ENCODE measurements at places on chromosomes 12 and 14.

DNA sequence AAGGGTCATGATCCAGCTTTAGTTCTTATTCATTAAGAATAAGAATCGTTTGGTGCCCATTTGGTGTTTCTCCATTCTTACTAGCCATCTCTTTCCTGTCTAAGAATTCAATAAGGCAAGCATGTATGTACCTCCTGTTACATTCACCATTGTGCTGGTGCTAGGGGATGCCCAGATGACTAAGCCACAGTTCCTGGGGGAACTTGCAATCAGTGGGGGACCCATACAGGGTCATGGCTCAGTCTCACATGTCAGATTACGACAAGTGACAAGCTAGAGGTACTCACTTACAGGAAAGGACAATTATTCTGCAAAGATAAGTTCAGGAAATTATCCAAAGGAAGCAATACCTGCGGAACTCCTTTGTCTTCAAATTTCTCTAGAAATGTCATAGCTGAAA, 125.4 kb downstream of the STXBP6 start:
- DNase-seq: no peak

GRCh38 chr12:110247340-110248095, 33.5 kb upstream of the ATP2A2 start:
- no peak for DNase-seq

DNA sequence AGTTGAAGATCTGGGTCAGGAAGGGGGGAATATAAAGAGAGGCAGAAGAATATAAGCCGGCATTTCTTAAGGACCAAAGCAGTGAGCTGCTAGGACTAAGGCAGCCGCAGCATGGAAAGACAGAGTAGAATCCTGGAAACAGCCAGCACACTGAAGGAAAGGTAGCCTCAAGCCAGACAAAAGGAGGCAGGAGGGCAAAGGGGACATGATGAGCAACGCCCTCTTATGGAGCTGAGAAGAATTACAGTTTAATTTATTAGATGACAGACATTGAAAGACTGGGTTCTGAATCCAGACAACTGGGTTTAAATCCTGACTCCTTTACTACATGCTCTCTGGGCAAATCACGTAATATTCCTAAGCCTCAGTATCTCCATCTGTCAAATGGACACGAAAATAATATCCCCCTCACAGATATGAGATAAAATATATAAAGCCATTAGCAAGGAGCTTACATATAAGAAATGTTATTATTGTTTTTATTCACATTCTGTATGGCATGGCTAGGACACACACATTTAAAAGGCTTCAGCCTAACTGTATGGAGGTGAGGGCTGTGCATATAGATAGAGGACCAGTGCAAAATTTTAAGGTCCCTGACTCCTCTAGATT, 8.1 kb upstream of the PCED1B start:
- DNase-seq: peak; percentile 73

- peak; percentile 0 for DNase-seq
Observed at GRCh38 chr12:33988197-33988805, 34.0 kb upstream of the ALG10 start.

GRCh38 chr12:48828293-48828692, 10.0 kb downstream of the CACNB3 start:
- DNase-seq: no peak

DNA sequence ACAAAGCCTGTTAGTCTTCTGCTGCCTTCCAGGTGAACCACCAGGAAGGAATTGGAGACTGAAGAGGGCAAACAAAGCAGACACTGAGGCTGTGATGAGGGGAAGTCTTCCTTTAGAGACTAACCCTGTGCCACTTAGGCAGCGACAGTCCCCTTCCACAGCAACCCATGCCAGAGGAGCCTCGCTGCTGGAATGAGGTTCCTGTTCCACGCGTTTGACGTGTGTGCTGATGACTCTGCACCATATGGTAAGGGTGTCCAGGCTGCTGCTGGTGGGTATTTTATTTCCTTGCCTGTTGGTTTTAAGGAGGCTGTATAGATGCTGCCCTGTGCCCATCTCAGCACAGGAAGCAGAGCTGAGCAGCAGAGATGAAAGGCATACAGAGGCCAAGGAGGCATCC, 361.9 kb upstream of the FKBP4 start:
- no peak for DNase-seq

DNA sequence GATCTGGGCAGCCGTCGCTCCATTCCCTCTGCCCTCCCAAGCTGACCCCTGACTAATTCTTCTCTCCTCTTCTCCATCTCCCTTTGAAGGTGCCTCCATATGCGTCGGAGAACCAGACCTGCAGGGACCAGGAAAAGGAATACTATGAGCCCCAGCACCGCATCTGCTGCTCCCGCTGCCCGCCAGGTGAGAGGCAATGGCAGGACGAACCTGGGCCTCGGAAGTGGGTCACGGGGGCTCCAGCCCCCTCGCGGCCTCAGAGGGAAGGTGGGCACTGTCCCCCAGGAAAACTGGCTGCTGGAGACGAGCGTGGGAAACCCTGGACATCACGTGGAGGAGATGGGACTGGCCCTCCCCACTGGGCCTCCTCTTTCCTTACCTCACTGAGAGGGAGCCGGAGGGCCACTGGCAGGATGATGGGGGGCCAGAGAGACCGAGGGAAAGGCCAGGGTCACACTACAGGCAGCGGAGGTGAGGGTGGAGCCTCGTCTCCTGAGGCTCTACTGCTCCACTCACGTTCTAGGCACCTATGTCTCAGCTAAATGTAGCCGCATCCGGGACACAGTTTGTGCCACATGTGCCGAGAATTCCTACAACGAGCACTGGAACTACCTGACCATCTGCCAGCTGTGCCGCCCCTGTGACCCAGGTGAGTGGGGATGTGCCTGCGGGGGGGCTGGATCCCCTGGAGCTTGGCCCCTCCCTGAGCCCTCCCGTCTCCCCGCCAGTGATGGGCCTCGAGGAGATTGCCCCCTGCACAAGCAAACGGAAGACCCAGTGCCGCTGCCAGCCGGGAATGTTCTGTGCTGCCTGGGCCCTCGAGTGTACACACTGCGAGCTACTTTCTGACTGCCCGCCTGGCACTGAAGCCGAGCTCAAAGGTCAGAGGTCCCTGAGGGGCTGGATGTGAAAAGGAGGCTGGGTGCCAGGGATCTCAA, 806 bp downstream of the LTBR start:
- no peak for DNase-seq

GRCh38 chr12:68585966-68586365, 24.7 kb upstream of the RAP1B start:
- DNase-seq: no peak

DNA sequence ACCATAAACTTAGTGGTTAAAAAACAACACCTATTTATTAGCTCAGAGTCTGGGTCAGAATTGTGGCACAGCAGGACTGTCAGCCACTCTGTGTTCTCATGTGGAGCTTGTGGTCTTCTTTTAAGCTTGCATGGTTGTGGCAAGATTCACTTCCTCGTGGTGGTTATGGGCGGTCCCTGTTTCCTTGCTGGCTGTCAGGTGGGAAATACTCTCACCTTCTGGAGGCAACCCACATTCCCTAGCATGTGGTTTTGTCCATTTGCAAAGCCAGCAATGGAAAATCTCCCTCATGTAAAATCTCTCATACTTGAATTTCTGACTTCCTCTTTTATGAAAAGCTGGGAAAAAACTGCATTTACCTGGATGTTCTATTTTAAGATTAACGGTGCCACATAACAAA, 229.8 kb downstream of the ALX1 start:
- peak; percentile 68 for DNase-seq

DNA sequence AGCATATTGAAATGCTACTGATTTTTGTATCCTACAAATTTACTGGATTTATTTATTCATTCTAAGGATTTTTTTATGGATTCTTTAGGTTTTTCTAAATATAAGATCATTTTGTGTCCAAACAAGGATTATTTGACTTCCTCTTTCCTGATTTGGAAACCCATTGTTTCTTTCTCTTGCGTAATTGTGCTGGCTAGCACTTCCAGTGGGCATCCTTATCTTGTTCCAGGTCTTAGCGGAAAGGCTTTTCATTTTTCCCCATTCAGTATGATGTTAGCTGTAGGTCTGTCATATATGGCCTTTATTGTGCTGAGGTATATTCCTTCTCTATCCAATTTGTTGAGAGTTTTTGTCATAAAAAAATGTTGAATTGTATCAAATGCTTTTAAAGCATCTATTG, 57.2 kb upstream of the RHOJ start:
- no peak for DNase-seq

DNA sequence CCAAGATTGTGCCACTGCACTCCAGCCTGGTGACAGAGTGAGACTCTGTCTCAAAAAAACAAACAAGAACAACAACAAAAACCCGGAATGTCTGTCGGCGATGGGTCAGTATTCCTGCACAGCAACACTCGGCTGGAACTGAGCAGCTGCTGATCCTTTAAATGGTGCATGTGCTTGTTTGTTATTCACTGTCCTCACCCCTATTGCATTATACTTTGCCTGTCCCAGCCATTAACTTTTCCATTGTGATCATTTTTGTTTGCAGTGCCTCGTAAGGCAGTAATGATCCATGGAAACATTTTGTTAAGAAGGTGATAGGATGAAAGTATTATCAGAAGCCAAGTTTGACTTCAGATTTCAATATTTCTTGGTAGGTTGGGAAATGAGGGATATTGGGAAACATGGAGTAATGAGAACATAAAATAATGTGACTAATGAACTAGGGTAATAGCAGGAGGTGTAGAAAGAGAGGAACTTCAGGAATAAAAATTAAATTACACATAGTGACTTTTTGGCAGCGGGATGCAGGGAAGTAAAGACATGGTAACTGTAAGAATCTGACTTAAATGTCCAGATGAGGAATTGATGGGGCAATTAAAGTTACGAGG, 6.1 kb downstream of the ACSS3 start:
- DNase-seq: no peak

DNA sequence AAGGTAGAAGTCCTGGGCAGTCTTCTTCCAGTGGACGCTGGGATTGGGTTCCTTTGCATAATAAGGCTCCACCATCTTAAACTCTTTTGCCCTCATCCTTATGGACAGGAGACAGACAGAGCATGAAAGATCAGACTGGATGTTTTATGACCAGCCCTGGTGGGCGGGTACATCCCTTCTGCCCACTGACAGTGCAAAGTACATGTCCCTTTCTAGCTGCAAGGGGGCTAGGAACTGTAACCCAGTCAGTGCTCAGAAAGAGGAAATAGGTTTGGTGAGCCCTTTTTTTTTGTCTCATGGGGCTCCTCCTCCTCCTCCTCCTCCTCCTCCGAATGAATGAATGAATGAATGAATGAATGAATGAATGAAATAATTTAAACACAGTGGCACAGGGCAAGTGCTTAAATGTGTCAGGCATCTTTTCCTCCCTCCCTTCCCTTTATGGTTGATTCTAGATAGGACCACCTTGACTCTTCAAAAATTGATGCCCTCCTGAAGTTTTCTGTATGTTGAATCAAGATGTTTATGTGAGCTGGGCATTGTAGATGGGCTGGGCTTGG, 36.4 kb upstream of the HNF1A start:
- DNase-seq: no peak

DNA sequence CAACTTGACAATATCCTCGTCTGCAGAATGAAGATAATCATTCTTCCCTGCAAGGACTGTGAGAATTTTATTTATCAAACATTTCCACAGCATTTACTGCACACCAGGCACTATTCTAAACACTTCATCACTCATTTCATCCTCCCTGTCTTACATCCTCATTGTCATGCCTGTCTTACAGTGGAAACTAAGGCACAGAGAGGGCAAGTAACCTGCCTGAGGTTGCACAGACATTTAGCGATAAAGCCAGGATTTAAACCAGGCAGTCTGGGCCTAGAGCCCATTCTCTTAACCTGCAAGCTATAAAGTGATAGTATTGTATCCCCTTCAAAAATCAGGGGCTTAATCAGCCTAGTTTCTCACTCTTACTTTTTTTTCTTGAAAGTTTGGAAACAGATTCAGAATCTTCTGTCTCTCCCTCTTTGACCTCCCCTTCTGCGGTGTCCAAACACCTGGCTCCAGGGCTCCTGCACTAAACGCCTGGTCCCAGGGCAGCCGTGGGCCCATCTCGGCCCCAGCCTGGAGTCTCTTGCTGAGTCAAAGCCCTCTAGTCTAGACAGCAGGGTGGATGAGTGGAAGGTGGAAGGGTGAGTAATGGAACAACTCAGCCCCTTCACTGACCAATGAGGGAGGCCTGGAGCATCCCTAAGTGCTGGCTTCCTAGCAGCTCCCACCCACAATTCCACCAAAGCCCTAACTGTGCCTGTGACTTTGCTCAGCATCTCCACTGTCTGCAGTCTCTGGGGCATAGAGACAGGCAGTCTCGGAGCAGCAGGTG, 12.5 kb downstream of the ISM2 start:
- no peak for DNase-seq

DNA sequence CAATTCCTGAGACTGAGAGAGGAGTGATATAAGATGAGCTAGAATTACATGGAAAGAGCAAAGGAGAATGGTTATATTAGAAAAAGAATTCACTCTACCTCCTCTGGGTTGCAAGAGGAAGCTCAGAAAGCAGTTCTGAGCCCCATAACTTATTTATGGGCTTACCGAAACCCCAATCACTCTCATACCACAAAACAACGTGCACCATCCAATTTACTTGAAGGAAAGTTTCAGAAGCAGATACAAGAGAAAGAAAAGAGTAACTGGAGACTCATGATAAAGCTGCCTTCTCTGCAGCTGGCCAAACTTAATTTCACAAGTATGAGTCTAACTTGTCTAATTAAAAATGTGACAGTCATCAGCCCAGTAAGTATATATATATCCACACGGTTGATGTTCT, 27.4 kb upstream of the CAMKK2 start:
- no peak for DNase-seq

- DNase-seq: no peak
Observed at GRCh38 chr12:132986885-132987225, 688 bp downstream of the ZNF26 start.

- DNase-seq: no peak
Observed at GRCh38 chr12:53604581-53604980, 21.6 kb downstream of the ATF7 start.

Measured in mesendoderm (in vitro differentiated cells).